Omental fat pad (tissue), 4 donors: ENCODE measurements at places on chromosomes 11 and 22.

DNA sequence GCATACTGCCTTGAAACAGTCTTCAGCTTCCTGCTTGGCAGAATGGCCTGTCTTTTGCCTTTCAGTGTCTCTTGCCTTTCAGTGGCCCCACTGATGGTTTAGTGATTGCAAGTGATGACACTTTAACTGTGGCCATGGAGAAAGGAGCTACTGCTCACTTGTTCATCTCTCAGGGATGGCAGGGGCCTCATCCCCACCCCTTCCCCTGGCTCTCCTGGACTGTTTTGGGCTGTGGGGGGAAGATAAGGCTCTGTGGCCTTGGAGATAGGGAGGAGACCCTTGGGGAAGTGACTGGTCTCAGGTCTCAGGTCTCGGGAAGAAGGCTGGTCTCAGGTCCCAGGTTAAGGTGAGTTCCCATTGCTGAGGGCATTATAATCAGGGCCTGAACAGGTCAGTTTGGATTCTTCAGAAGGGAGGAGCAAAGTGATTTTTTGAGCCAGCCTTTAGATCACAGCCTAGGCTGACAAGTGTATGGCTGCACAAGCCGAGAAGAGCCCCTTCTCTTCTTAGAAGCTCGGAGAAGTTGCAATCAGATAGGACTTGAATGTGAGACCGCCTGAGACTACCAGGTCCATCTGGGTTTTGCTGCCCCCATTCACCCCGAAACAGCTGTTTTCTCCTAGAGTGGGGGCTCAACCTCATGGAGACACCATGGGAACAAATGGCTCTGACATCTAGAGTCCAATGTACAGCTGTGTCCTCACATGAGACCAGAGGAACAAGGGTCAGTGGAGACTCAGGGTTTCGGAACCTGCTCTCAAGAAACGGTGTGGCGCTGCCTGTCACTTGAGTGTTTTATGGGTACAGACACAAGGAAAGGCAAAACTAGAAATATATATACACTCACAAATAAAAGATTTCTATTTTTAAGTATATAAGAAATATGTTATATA, 15.9 kb upstream of the P2RY2 start:
- no peak for DNase-seq

DNA sequence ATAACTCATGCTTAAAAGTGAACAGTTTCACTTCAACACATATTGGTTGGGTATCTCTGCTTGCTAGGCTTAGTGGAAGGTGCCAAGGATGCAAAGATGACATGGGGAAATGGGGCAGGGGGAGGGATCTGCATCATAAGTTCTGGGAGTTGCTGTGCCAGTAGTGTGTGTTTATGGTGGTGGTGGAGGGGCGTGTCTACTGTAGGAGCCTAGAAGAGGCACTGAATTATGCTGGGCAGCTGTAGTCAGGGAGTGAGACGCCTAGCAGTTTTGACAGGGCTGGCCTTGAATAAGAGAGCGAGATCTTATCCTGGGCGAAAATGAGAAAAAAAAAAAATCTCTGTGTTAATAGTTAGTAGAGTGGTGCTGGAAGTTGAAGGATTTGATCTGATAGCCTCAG, 3.0 kb downstream of the ELMOD1 start:
- DNase-seq: no peak

DNA sequence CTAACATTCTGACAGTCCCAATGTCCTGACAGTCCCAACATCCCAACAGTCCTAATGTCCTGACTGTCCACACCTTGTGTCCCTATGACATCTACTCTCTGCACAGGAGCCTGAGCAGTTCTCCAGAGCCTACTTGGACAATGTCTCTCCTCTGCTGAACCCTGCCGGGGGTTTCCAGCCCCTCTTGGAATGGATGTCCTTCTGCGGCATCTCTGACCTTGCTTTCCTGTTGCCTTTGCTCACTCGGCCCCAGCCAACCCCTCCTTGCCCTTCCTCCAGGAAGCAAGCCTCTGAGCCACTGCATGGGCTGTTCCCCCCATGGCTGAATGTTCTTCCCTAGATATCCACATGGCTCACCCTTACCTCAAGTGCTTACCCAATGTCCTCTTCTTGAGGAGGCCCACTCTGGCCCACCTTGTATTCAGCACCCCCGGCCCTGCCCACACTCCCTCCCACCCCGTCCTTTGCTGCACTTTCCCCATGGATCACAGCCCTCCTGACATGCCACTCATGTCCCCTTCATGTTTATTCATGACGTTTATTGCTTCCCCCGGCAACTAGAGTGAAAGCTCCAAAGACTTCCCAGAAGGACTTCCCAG, 59.5 kb downstream of the DHCR7 start:
- no peak for DNase-seq

DNA sequence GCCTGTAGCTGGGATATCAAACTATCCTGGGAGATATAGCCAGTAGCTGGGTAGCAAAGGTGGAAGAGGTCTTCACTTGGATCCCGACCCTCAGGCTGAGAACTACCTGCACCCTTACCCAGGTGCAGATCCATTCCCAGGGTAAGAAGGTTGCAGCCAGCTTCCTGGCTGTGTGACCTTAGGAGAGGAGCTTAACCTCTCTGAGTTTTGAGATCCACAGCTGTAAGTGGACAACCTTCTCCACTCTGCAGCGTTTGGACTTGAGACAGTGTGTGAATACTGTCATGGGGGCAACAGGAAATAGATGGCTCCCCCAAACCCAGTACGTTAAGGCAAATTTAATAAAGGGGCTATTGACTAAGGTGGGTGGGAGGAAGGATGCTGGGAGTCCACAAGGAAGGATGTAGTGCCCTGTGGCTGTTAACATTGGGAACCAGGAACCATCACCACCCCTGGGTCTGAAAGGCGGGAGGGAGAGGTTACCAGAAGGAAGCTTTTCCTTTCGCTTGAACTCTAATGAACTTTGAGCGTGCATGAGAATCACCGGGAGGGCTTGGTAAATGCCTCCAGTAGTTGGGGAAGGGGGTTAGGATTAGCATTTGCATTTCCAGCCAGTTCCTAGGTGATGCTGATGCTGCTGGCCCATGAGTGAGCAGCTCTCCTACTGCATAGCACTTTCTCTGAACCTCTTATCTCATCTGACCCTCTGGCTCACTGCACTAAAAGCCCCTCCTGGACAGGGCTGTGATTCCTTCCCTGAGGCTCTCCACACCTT, 24.4 kb downstream of the SGSM1 start:
- DNase-seq: no peak

DNA sequence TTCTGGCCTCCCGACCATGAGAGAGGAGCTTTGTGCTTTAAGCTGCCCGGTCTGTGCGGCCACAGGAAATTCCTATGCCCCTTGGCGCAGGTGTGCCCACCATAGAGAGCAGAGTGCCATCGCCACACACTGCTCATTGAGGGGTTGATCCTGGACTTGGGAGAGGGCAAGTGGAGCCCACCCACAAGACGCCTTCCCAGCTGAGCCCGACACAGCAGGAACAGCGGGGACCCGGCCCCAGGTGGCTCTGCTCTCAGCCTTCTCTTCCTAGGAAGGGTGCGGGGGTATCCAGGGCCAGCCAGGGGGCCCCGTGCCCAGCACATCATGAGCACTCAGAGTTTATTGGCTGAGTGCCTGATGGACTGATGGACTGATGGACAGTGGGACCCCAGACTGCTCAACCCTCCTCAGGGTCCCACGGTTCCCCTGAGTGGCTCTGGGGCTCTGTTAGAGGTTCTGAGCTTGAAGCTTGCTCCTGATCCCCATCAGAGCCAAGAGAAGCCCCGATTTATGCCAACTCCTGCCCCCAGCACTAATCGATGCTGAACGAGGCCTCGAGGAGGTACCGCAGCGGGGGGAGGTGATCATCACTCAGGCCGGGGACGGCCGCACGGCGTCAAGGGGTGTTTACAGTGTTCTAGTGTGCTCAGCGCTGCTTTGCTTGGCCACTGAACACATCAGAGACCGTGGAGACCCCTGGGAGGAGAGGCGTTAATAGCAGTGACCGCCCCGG, 13.5 kb upstream of the MRGPRD start:
- DNase-seq: no peak

DNA sequence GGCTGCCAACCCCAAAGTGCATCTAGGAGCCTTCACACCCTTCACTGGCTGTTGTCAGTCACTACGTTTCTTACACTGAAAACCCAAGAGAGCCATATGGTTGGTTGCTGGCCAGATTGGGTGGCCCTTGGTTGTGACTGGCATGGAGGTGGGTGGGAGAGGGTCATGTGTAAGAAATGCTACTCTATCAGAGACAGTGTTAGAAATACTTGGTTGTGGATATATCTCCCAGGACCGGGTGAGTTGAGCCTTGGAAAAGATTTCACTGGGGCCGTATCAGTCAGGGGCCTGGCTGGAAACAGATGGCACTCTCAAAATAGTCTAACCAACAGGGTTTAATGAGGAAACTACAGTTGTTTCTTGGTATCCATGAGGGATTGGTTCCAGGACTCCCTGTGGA, 15.2 kb downstream of the ENDOD1 start:
- DNase-seq: no peak

- DNase-seq: no peak
Observed at GRCh38 chr11:30393012-30393411, 70.1 kb downstream of the ARL14EP start.

GRCh38 chr11:72871119-72871518, 56.9 kb downstream of the ATG16L2 start:
- no peak for DNase-seq

DNA sequence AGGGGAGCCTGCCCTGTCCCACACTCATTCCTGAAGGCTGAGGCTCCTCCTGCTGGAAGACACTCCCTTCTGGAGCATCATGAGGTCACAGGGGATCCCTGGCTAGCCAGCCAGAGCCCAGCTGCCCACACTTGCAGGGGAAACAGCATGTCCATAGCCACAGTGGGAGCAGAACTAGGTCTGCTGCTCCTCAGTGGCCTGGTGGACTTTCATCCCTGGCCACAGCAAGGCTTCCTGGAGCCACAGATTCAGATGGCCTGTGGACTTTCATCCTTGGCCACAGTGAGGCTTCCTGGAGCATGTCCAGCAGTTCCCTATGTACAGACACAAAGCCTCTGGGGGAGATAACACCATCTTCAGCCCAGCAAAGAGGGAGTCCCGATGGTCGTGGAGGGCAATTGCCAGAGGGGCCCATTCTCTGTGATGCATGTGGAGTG, 5.9 kb upstream of the APOL6 start:
- DNase-seq: no peak

GRCh38 chr11:1943977-1944376, 3.2 kb upstream of the MRPL23 start:
- DNase-seq: no peak

DNA sequence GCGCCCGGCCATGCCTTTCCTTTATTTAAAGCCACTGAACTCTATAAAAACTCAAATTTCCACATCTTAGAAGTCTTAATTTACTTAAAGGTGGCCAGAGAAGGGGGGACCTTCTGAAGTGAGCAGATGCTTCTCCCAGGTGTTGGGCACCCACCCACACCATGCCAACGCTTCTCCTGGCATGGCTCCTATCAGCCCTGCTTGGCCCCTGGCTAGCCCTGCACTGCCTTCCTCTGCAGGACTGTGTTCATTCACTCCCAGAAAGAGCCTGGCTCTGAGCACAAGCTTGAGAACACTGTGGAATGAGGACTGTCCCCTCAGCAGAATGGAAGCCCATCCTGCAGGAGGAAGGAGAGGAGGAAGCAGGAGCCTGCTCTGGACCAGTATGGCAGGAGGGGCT, 34.6 kb upstream of the ARFGAP3 start:
- no peak for DNase-seq

- no peak for DNase-seq
Observed at GRCh38 chr22:42065438-42066125, 5.0 kb downstream of the NAGA start.

GRCh38 chr22:50530580-50530876, 716 bp upstream of the TYMP start:
- DNase-seq: no peak

GRCh38 chr11:28703371-28703770, 595.2 kb downstream of the METTL15 start:
- DNase-seq: no peak

- DNase-seq: no peak
Observed at GRCh38 chr22:43541462-43542407, 129.9 kb downstream of the MPPED1 start.

GRCh38 chr11:78952890-78953289, 378.2 kb upstream of the NARS2 start:
- DNase-seq: no peak

DNA sequence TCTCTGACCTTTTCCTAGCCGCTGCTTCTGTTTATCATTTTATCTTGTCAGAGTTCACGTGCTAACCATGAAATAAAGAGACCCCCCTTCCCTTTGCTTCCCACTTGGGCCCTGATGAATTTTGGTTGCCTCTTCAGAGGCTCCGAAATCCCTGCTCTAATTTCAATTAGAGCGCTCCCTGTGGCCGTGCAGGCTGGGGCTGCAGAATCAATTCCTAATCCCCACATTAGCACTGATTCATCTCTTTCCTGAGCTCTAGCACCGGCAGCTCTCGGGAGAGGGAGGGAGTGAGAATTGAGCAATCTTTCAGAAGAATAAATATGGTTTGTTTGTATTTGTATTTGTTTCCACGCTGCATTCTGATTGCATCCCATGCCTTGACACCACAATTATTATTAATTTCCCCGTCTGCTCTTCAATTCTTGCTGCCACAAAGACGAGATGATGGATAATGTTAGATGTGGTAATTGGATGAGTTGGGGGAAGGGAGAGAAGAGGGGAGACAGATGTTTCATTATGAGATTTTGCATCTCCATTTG, 76.9 kb downstream of the NTM start:
- no peak for DNase-seq

DNA sequence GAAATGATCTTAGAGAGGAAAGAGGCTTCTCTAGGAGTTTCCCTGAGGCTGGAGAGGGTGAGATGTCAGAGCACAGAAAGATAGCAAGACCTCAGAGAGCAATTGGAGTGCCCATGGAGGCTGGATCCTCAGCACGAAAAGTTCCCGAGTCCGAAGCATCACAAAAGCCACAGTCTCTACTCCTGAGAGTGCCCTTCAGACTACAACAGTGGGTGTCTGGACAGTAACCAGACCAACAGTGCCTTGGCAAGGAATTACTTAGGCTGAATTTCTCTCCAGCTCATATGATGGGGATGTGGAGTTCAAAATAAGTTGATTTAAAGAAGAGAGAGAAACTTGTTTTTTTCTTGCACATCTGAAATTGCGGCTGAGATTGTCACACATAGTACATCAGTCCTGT, 31.9 kb upstream of the PSMA1 start:
- no peak for DNase-seq

- DNase-seq: no peak
Observed at GRCh38 chr22:45548991-45549761, 46.5 kb downstream of the FBLN1 start.

DNA sequence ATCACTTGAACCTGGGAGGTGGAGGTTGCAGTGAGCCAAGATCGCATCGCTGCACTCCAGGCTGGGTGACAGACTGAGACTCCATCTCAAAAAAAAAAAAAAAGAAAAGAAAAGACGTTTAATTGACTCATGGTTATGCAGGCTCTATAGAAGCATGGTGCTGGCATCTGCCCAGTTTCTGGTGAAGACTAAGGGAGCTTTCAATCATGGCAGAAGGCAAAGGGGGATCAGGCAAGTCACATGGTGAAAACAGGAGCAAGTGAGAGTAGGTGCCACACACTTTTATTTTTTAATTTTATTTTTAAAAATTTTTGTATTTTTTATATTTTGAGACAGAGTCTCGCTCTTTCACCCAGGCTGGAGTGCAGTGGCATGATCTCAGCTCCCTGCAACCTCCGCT, 8.4 kb upstream of the PATZ1 start:
- DNase-seq: no peak

GRCh38 chr11:90669094-90669493, 446.2 kb upstream of the CHORDC1 start:
- no peak for DNase-seq
